Lung microvascular endothelial cell (primary cell): ENCODE measurements at places on chromosomes 2 and 18.

- no peak for DNase-seq
Measured at GRCh38 chr2:235394278-235394828, 99.5 kb upstream of the AGAP1 start.

GRCh38 chr2:110677080-110677479 is 783 bp downstream of the BUB1 start:
- no peak for DNase-seq

DNA sequence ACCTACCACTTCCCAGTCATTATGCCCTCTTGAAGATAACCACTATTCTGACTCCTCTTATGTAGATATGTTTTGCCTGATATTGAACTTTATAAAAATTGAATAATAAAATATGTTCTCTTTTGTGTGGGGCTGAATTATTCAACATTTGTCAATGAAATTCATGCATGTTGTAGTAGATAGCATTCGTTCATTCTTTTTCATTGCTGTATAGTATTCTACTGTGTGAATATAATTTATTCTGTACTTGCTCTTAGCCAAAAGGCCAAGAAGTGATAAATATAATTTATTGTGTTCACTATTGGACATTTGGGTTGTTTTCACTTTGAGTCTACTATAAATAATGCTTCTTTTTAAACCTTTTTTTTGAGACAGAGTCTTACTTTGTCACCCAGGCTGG is 29.0 kb downstream of the EML6 start:
- DNase-seq, result no peak

DNA sequence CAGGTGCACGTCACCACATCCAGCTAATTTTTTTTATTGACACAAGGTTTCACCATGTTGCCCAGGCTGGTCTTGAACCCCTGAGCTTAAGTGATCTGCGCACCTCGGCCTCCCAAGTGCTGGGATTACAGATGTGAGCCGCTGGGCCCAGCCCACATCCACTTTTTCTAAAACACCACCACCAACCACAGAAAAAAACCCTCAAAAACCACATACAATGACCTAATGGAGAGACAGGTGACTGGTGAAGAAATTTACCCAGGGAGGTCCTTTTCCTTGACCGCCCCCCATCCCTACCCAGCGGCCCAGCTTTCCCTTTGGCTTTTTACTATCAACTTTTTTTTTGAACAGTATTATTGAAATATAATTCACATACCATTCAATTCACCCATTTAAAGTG is 47.9 kb downstream of the CACNB4 start:
- DNase-seq, result no peak

- DNase-seq, result no peak
Measured at GRCh38 chr2:241116606-241117560, 14.8 kb upstream of the MTERF4 start.

GRCh38 chr18:41999751-42000150 is 44.7 kb downstream of the PIK3C3 start:
- DNase-seq, result peak; percentile 10
